Vagina (tissue), 2 donors: ENCODE measurements at places on chromosomes 4 and X. TPM values are rescaled to one million over a fixed set of nuclear protein-coding genes. Genes with fewer than 3 reads are reported as not detected.

GRCh38 chr4:105057370-105058105 lies 89.1 kb upstream of the TET2 start:
- no peaks in the 10 kb centered on the region for H3K36me3 ChIP-seq
- H3K4me1 ChIP-seq = no peaks in the 10 kb centered on the region
- DNase-seq = no peak
- H3K27ac ChIP-seq = no peak overlapping the region
- no peak overlapping the region for H3K4me3 ChIP-seq

The TMEM187 gene
- total RNA-seq = 8.6 TPM

DNA sequence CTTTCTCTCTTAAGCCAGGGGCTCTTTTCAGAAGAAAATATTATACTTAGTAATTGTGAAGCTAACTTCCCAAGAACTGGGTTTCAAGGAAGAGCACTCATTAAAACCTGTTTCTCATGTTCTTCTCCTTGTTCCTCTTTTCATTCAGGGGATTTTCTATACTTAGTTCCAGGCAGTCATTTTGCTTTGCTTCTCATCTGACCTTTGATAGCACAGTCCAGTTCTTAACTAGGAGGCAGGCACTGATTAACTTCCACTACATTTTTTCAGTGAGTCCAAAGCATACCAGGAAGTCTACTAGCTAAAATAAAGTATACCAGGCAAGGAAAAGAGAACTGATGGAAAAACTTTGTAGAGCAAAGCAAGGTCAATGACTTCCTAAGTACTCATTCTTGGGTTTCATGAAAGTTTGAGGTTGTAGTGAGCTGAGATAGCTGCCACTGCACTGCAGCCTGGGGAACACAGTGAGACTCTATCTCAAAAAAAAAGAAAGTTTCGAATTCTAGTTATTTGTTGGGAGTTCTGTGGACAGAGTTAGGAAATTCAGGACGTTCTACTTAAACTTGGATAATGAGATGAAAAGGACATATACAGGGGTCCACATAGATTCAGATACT lies 190.1 kb upstream of the HS3ST1 start:
- no peak overlapping the region for H3K4me3 ChIP-seq
- H3K27ac ChIP-seq = no peak overlapping the region
- no peaks in the 10 kb centered on the region for H3K4me1 ChIP-seq
- no peaks in the 10 kb centered on the region for H3K36me3 ChIP-seq
- no peak for DNase-seq

DNA sequence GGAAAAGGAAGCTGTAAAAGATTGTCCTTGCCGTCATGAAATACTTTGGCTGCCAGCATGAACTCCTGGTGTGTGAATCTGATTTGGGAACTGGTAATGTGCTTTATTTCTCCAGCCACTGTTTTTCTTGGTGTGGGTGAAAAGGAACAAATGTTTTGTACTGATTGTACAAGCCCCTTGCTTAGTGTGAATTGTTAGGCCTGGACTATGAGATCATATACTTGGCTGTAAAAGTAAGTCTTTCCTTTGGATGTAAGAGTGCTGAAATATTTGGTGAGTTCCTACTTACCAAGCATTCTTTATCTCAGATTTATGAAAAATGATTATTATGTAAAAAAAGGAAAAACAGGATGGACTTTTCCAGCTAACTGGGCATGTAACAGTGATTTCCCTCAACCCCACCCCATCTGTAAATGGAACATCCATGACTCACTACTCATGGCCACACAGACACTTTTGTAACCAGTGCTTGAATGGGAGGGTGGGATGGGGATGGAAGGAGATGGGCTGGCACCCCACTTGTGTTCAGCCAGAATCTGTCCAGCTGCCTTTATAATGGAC lies 6.3 kb downstream of the FNIP2 start:
- H3K36me3 ChIP-seq = no peaks in the 10 kb centered on the region
- no peak overlapping the region for H3K4me3 ChIP-seq
- H3K27me3 ChIP-seq = no peaks in the 10 kb centered on the region
- H3K27ac ChIP-seq = peak overlapping the region; percentile 28
- H3K4me1 ChIP-seq = peaks cover 62% of the 10 kb centered on the region
- no peak for DNase-seq

The UGT2B17 gene
- total RNA-seq = not detected

The NELFA gene
- total RNA-seq = 19.6 TPM

The CXorf65 gene
- not detected for total RNA-seq

The SHROOM2 gene
- 8.8 TPM for total RNA-seq

- peak overlapping the region; percentile 93 for H3K4me3 ChIP-seq
- no peak for DNase-seq
- H3K27ac ChIP-seq = no peak overlapping the region
- peaks cover 60% of the 10 kb centered on the region for H3K4me1 ChIP-seq
- H3K36me3 ChIP-seq = no peaks in the 10 kb centered on the region
Measured at GRCh38 chr4:930028-930551, 2.0 kb downstream of the GAK start.

GRCh38 chr4:108512615-108513505 lies 107.5 kb upstream of the RPL34 start:
- no peaks in the 10 kb centered on the region for H3K27me3 ChIP-seq
- no peak overlapping the region for H3K27ac ChIP-seq
- no peak overlapping the region for H3K4me3 ChIP-seq
- no peak for DNase-seq
- H3K36me3 ChIP-seq = no peaks in the 10 kb centered on the region
- no peaks in the 10 kb centered on the region for H3K4me1 ChIP-seq

DNA sequence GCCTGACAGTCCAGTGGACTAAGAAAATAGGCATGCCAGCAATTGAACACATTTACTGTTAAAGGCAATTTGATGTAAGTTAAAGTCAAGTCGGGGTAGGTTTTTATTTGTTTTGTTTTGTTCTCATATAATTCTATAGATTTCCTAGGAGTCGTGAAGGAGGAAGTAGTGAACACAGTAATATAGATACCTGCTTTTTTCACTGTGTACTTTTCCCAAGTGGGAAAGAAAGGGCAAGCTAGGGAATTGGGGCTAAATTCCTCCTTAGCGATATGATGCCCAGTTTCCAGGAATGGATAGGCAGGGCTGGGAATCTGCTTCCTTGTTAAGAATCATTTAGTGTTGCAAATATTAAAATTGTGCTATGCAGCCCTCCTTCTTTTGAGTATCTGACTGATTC lies 271.0 kb downstream of the ARHGAP24 start:
- no peak overlapping the region for H3K27ac ChIP-seq
- no peaks in the 10 kb centered on the region for H3K27me3 ChIP-seq
- H3K4me3 ChIP-seq = no peak overlapping the region

DNA sequence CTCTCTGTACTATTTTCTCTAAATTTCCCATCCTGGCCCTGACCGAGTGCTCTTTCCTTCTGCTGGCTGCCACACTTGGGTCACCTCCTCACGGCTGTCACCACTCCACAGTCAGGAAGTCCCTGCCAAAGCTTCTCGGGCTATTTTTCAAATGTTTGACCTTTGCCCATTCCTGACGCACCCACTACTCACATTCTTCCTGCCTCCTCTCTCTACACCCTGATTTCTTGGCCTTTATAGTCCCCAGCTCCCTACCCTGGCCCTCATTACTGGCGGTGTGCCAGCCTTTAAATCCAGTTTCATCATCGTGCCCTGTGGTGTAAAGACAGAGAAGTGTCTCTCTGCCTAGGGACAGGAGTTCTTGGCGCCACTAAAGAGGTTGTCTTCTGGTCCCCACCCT lies 46.4 kb upstream of the GATB start:
- no peak overlapping the region for H3K4me3 ChIP-seq
- no peaks in the 10 kb centered on the region for H3K4me1 ChIP-seq
- H3K36me3 ChIP-seq = no peaks in the 10 kb centered on the region
- no peak for DNase-seq
- no peaks in the 10 kb centered on the region for H3K27me3 ChIP-seq

DNA sequence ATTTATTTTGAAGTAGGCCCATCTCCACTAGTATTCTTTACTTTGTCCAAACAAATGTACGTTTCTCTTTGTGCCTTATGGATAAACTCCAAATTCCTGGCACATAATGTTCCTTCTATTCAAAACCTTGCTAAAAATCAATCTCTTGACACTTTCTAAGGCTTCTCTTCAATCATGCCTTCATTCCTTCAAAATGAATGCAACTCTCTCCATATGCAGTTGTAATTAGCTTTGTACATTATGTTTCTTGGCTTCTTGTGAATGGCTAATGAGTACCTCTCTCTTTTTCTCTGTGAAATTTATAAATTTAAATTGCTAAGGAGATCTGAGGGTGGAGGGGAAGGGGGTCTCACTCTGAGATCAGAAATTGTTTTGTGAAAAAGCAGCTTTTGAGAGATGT lies 24.0 kb upstream of the ANK2 start:
- no peaks in the 10 kb centered on the region for H3K4me1 ChIP-seq
- H3K36me3 ChIP-seq = no peaks in the 10 kb centered on the region
- DNase-seq = no peak
- no peak overlapping the region for H3K27ac ChIP-seq
- H3K27me3 ChIP-seq = no peaks in the 10 kb centered on the region

DNA sequence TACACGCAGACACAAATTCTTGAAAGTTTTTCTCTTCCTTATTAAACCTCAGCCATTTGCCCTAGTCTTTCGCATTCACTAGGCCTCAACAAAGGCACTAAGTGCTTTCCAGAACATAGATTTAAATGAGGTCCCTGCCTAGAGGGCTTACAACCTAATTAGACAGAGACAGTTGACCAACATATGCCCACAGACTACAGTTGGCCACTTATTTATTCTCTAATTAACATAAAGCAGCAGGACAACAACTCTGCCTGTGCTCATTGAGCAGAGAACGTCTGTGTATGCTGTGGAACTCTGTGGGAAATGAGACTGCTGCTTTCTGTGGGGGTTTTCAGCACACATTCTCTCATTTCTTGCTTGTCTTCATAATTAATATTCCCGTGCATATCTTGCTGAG lies 303.0 kb upstream of the TACR3 start:
- no peaks in the 10 kb centered on the region for H3K4me1 ChIP-seq
- no peaks in the 10 kb centered on the region for H3K36me3 ChIP-seq
- no peak overlapping the region for H3K4me3 ChIP-seq

- no peaks in the 10 kb centered on the region for H3K27me3 ChIP-seq
- H3K4me3 ChIP-seq = no peak overlapping the region
Measured at GRCh38 chrX:113868711-113869110, 715.2 kb upstream of the HTR2C start.
